Left kidney (tissue), 8 donors: ENCODE measurements at places on chromosomes 11 and 22.

- DNase-seq: no peak
Measured at GRCh38 chr11:135073381-135073780, 661.3 kb upstream of the B3GAT1 start.

GRCh38 chr11:125376117-125376516 lies 119.9 kb downstream of the FEZ1 start:
- peak; percentile 79 for DNase-seq

DNA sequence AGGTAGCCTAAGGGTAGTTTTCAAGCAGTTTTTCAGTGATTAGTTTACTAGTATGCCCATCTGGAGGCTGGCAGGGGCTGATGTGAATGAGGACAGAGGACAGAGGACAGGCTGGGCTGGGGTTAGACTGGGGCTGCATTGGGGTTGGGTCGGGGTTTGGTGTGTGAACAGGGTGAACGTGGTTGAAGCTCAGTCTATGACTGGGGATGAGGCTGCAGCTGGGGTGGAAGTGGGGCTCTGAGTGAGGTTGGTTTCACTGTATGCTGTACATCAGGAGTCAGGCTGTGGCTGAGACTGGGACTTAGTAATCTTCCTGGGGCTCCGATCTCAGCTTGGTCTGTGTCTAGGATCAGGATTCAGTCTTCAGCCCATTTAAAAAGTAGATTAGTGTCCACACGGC lies 451 bp downstream of the OR51E1 start:
- DNase-seq: no peak

- no peak for DNase-seq
Measured at GRCh38 chr11:66800720-66801428, 42.4 kb upstream of the RCE1 start.

DNA sequence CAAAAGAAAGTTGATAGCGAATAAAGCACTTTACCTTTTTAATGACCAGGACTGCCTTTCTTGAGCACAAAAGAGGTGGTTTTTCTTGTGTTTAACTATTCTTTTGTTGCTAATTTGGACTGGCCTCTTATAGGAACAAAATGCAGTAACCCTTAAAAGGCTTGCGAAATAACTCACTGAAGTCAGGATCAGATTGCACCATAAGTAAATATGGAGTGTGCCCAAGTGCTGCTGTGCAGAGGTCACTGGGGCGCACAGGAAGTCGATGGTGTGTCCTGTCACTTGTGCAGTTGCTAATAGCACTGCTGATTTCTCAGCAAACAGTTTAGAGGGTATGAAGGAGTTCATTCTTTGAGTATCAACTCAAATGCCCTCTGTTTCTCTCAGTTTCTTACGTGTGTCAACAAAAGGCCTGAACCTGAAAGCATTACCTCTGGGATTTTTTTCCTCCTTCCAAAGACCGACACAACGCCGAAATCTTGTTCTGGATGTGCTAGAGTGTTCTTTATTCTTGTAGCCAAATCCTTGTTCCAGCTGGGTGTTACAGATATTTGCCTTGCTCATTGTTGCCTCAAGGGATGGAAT lies 71.3 kb downstream of the ATXN10 start:
- no peak for DNase-seq

GRCh38 chr11:13947379-13947778 lies 15.1 kb upstream of the SPON1 start:
- DNase-seq: no peak

DNA sequence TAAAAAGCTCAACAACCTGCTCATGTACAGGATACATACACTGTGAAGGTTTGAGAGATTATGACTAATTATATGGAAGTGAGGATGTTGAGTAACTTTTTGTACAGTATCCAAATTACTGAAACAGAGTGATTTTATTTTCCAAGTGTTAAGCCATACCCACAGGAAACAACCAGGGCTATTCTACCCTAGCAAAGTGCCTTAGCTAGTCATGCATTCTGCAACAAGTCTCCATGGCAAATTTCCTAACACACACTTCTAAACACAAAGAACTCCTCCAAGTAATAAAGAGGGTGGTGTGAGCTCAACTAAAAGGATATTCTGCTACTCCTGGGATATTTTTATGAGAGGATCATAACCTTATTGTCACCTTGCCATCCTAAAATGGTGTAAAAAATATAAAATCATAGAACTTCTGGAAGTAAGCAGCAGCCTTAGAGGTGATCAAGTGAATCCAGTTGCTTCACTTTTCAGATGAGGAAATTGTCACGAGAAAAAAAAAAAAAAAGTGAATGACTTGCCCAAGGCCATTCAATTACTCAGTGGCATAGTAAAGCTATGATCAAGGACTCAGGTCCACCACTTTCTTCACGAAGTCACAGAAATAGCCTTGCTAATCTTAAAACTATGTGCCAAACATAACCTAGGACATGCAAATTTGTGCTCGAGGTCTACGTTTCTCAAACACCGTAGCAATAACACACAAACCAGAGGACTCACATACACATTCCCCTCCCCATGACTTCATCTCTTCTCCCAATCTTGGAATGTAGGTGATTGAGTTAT lies 4.2 kb downstream of the LGR4 start:
- no peak for DNase-seq
